ENCODE measurements at places on chromosomes 6 and 20.

GRCh38 chr6:56328728-56329090 lies 81.3 kb upstream of the COL21A1 start:
- no peak for DNase-seq

GRCh38 chr20:23021541-23021940 lies 13.6 kb upstream of the SSTR4 start:
- no peak for DNase-seq

DNA sequence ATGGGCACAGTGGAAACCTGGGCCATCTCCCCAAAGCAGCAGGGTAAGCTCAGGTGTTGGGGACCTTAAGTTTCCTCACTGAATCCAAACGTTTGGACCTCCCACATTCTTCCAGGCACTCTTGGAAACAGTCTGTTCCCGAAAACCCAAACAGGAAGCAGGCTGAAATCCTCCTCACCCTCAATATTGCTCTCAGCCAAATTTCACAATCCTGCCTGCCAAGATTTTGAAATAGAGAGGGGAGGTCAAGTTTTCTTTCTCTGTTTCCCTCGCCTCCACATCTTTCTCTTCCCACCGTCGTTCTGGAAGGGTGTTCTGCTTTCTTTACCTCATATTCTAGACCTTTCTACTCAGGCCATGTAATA lies 392.0 kb upstream of the SASH1 start:
- DNase-seq, result no peak

GRCh38 chr6:151380848-151381205 lies 10.5 kb downstream of the ZBTB2 start:
- no peak for DNase-seq

All from NCI-H748 treated with DMSO at 0.1 percent for 48 hours (cell line).